ENCODE measurements at places on chromosomes 5 and 9. TPM values are rescaled to one million over a fixed set of nuclear protein-coding genes. Genes with fewer than 3 reads are reported as not detected.

DNA sequence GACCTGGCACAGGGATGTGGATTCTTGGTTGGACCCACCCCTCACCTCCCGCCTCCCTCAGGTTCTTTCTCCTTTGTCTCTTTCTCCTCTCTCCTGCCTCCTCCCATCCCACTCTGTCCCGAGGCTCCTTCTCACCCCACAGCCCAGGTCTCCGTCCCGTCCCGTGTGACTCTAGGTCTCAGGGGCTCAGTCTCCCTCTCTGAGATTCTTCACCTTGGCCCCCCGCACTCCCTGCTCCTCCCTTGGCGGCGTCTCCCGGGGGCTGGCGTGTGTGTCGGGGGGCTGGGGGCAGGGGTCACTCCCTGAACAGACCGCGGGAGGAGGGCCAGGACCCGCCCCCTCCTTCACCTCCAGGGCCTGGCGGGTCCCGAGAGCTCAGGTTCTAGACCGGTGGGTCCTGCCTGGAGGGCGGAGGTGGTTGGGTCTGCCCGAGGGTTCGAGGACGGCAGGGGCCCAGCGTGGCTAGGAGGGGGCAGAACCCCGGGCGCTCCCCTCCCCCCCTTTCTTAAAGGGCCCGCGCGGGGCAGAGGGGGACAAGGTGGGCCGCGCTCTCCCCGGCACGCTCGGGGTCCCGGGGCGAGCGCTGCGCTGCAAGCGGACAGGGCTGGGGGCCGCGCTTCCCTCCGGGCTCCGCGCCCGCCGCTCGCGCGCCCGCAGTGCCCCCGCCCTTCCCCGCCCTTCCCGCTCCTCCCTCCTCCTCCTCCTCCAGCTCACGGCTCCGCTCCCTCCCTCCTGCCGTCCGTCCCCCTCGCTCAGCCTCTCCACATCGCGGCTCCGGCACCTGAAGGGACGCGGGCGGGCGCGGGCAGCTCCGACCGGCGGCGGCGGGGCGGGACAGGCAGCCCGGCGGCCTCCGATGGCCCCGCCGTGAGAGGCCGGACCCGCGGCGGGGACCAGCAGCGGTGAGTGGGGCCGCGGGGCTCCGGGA is at the start of gene PSD2:
TSS of gene PSD2 (plus strand) at position 735 of the 928 bp plus-strand sequence. CDS start 13,633 bp downstream, outside the sequence.
- DNase-seq, result no peak

DNA sequence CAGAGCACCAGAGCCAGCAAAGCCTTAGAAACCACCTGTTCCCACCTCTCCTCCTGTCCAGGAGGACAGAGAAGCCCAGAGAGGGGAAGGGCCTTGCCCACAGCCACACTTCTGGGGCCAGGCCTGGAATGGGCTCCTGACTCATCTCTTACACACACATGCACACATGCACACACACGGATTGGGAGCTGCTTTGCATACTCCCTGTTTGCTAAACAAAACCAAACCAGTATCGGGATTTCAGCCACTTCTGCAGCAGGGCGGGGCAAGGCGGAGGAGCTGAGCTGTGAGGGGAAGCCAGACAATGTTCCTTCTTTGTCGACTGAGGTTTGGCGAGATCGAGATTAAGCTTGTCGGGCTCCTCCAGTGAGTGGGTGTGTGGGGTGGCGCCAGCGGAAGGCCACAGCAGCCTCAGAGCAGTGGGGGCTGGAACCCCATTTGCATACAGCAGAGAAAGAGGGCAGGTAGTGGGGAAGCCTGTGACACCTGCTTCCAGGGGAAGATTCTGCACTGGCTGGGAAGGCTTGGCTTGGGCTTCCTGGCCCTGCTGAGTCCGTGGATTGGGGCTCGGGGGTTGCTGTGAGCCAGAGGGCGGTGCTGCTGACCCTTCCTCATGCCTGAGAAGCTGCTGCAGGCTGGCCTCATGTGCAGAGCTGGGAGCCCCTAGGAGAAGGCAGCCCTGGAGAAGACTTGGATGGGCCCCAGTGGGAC is 16.1 kb downstream of the GFI1B start:
- no peak for DNase-seq

RNF183 gene
- total RNA-seq, result not detected

FSD1L gene
- 0.61 TPM for total RNA-seq

DNA sequence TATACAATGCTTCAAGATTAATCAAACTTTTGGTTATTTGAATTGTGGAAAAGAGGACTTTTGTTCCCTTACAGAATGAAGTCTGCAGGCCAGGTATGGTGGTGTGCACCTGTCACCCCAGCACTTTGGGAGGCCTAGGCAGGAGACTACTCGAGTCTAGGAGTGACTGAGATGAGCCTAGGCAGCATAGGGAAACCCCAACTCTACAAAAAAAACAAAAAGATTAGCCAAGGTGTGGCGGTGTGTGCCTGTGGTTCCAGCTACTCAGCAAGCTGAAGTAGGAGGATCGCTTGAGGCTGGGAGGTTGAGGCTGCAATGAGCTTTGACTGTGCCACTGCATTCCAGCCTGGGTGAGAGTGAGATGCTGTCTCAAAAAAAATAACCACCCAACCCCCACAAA is 9.3 kb downstream of the CCNH start:
- no peak for DNase-seq

DNA sequence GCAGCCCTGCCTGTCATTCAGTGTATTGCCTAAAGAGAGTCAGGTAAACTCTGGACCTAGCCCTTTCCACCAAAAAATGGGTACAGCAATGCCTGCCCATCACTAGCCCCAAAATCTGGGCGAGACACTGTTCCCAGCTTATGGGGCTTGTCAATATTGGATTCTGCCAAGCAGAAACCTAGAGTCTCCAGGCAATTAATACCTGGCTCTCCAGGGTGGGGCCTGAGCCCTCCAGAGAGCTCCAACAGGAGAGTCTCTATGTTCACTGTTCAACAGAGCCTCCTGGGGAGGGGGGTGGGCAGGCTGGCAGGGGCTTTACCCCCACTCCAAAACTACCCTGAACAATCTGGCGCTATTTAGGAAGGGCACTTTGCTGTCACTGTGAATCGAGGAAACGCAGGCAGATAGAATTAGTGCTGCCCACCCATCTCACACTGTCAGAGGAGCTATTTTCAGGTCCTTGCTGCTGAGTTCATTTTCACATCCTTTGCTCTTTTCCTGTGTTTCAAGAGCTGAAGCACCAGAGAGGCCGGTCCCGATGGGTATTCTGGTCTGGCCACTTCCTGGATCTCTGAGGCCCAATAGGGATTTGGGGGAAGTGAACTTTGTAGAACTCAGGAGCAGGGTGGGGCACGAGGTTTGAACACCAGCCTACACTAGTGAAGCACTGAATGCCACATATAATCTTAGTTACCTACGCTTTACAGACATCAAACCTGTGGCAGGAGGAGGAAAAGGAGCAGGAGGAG is 121.8 kb downstream of the C5orf15 start:
- no peak for DNase-seq

NUTM2G gene
- total RNA-seq, result not detected

CARTPT gene
- total RNA-seq, result not detected

- DNase-seq, result no peak
Observed at GRCh38 chr9:2583308-2584013, 38.1 kb upstream of the VLDLR start.

MLANA gene
- total RNA-seq, result not detected

LCN10 gene
- 0.34 TPM for total RNA-seq

ST6GALNAC4 gene
- 26.1 TPM for total RNA-seq

ANKRD18A gene
- 8.5 TPM for total RNA-seq

GRCh38 chr9:3857673-3858072 is 331.9 kb upstream of the RFX3 start:
- no peak for DNase-seq

DNA sequence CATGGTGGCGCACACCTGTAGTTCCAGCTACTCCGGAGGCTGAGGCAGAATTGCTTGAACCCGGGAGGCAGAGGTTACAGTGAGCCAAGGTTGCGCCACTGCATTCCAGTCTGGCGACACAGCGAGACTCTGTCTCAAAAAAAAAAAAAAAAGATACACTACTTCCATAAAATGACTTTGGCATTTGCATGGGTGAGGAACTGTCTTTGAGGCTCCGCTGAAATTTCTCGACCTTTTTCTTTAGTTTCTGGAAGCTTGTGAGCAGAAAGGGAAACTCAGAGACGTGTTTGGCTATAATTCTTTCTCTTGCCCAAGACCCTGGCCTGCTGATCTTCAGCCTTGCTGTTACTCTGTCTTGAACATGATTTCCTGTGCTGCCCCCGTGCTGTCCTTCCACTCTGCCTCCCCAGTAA is 37.3 kb downstream of the SPIN1 start:
- DNase-seq, result no peak

TERT gene
- total RNA-seq, result 0.13 TPM

DNA sequence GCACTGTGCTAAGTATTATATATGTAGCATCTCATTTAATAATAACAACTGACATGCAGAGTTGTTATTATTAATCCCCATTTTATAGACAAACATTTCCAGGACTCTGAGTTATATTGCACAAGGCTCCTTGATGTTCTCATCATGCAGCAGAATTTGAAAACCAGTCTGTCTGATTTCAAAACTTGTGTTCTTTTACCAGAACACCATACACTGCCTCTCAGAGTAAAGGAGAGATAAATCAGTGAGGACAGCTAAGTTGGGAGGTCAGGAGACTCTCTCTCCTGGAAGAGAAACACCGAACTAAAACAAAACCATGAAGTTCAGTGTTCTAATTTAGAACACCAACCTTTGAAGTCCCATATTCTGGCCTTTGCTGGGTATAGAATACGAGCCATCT is 92.7 kb upstream of the TNC start:
- DNase-seq, result no peak

GRCh38 chr5:96957254-96958049 is 21.6 kb downstream of the LNPEP start:
- DNase-seq, result no peak

DNA sequence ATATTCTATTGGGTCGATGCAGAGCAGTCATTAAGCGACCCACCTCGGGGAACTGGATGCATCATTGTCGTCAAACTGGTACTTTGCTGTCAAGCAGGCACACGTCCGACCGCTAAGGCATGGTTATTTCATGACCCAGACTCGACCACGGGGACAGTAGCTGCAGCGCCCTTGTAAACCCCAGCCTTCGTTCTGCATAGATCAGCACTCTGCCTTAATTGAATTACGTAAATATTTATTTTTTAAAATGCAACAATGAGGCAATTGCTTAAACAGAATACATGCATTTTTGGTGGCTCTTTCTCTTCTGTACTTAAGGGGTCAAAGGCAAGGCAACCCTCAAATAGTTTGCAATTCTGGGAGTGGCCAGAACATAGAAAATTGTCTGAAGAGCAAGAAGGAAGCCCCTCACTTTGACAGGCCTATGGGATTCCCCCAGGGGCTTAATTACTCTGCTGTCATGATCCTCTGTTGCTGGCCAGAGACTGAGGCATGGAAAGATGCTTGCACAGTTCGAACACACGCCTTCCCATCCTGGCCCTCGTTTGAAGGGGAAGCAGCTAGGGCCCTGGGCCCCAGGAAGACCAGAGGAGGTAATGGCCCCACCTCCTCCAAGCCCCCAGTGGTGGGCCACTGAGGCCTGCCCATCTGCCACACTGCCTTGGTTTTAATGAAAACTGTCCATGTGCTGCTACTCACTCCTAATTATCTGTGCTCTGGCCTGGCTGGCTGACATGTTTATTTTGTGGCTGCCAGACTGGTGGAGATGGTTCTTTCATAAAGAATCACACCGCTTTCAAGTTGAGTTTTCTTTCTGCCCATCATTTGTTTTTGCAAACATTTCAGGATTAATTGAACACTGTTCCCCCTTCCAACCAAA is 169.7 kb upstream of the MAST4 start:
- no peak for DNase-seq

- no peak for DNase-seq
Observed at GRCh38 chr9:76615177-76615603, 149.0 kb upstream of the PCA3 start.

- no peak for DNase-seq
Observed at GRCh38 chr9:13447843-13448422, 168.4 kb upstream of the MPDZ start.

DNA sequence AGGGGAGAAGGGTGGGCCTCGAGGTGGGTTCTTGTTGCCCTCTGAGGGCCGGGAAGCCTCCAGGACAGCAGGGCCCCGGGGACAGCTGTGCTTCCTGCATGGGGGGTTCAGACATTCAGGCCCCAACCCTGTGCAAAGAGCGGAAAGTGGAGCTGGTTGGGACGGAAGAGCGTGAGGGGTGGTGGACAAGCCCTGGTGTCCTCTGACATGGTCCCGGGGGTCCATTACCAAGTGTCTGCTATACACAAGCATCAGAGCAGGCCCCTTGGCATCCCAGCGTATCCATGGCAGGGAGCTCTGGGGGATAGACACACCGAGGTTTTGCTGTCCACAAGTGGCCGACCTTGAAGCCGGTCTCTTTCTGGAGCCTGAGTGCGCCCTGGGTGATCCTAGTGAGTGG is 9.3 kb downstream of the PLPP7 start:
- DNase-seq, result no peak

CMYA5 gene
- 0.27 TPM for total RNA-seq

DNA sequence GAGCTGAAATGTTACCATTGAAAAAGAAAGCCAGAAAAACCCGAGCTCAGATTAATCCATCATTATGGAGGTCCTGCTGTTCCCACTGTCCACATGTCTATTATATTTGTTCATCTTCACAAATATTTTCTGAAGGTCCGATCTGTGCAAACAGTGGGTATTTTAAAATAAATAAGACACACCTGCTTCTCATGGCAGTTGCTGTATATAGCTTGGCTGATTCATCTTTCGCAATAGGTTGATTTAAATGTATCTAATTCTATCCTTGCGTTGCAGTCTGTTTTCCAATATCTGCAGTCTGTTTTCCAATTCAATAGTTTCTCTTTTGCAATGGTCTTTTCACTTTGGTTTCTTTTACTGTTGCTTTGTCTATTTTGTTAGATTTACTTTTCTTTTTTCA is 87.4 kb upstream of the PCA3 start:
- DNase-seq, result no peak

LHFPL2 gene
- total RNA-seq, result not detected

- no peak for DNase-seq
Observed at GRCh38 chr9:14247577-14247976, 66.4 kb downstream of the NFIB start.

DNA sequence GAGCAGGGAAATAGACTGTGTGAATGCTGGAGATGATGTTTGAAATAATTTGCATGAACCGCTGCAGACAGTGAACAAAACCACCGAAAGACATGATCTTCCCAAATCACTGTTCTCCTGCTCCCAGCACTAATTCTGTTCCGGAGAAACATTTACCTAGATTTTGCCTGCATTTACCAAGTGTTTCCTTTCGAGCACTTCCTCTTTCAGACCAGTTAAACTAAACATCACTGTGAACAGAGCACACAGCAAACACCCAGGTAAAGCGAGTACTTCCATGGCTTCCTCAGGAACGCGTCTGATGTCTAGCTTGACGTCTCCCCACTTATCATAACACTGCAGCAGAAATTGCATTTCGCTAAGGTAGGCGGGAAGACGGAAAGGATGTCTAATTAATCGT is 45.1 kb upstream of the PTCH1 start:
- no peak for DNase-seq

PCDHGC5 gene
- not detected for total RNA-seq

DNA sequence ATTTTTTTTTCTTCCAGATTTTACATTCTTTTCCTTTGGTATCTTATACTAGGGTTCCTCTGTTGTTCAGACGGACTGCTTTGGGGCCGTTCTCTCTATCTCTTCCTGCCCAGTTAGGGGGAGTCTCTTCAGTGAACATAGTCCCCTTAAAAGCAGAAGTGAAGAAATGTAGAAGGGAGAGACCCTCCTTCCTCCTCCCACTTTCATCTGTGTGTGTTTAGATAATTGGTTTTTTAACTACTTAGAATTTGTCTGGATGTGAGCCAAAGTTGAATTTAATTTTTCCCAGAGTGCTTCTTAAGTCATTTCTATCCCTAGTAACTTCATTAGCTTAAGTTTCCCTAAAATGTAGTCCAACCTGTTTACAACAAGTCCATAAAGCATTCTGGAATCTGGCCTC is 167.5 kb downstream of the HACD4 start:
- no peak for DNase-seq
